ENCODE measurements at places on chromosomes 13 and 19.

DNA sequence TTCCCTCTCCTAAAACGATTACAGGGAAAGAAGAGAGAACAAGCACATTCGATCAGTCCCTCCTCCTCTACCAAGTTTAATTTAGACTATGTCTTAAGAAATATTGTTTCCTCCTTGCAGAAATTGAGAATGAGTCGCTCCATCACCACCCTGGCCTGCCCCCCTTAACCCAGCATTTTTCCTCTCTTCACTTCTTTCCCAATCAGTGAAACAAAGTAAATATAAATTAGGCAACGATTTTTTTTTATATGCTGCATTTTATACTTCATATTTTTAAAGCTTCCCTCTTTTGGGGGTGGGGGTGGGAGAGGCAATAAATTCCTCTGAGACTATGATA is 300.0 kb downstream of the SPRY2 start:
- DNase-seq: no peak

DNA sequence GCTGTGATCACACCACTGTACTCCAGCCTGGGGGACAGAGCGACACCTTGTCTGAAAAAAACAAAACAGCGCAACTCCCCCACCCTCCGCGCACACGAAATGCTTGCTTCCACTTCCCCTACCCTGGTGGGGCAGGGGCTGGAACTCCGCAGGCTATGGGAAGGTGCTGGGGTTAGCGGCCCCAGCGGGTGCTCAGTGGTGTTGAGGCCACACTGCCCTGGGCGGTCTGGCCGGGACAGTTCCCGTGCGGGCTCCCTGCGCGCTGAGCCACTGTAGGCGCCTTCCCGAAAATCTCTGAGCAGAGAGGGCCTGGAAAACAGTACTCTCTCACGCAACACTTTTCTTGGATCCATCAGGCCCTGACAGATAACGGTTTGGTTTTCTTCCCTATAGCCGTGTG is 1.1 kb upstream of the WTIP start:
- no peak for DNase-seq

- no peak for DNase-seq
Measured at GRCh38 chr13:20610006-20610405, 43.0 kb downstream of the IFT88 start.

DNA sequence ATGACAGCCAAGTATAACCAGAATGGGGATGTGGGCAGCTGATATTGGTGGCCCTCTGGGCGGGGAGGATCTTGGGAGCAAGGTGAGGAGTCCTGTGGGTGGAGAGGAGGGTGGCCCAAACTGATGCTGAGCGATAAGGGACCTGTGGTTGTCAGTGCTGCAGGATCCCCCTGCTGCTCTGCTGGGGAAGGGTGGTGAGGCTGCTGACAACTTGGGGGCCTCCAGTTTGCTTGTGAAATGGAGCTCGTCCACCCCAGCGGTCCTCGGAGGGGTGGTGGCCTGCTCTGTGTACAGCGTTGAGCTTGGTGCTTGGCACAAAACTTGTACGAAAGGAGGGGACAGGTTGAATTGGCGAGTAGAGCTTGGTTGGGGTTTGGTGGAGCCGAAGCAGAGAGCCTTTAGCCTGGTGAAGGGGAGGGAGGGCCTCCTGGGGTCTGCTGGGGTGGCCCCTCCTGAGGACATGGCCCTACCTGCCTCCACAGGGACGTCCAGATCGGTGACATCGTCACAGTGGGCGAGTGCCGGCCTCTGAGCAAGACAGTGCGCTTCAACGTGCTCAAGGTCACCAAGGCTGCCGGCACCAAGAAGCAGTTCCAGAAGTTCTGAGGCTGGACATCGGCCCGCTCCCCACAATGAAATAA is 2.9 kb downstream of the RPS11 start:
- no peak for DNase-seq

DNA sequence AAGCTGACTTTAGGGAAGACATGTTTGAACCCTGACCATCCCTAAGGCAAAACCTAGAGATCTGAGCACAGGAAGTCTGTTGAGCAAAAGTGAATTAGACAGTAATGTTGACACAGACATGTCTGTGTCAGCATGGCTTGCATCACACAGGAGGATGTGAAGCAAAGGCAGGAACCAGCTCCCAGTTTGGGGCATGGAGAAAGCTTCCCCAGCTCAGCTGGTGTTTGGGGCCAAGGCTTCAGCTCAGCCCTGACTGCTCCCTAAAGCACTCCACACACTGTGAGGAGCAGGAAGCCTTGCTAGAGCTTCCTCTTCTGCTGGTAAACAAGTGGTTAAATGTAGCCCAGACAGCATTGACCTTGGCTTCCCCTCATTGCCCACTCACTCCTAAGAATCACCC is 153.8 kb upstream of the UBL3 start:
- DNase-seq: no peak

- no peak for DNase-seq
Measured at GRCh38 chr19:39436350-39436716, 584 bp upstream of the RPS16 start.

DNA sequence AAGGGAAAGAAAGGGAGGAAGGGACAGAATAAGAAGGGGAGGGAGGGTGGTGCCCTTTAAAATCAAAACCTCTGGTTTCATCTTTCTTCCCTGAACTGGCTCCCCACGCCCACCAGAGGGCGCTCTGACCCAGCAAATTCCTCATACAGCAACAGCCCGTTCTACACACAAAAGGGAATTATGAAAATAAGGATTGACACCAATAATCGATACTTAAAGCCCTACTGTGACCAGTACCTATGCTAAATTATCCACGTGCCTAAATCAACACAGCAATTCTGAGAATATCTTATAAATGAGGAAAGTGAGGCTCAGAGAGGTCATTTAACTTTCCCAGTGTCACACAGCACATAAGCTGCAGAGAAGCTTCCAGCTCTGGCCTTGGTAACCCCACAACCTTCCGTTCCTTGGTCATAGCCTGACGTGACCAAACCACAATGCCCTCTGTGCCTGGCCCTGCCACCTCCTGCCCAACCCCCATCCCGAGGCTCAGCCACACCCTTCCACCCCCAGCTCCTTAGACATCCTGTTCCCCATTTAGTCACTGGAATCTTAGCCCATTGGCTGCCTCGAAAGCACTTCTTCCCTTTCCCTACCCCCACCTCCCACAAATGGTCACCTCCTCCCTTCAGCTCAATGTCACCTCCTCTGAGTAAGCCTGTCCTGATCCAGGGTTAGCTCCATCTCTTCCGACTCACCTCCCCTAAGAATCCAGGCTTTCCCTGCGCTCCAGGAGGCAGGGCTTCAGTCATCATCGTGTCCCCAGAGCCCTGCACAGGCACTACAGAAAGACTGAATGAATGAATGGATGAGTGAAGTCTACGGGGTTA is 34.2 kb upstream of the PNMA8B start:
- DNase-seq: no peak

GRCh38 chr13:95260031-95260525 is 41.2 kb downstream of the ABCC4 start:
- DNase-seq: no peak

DNA sequence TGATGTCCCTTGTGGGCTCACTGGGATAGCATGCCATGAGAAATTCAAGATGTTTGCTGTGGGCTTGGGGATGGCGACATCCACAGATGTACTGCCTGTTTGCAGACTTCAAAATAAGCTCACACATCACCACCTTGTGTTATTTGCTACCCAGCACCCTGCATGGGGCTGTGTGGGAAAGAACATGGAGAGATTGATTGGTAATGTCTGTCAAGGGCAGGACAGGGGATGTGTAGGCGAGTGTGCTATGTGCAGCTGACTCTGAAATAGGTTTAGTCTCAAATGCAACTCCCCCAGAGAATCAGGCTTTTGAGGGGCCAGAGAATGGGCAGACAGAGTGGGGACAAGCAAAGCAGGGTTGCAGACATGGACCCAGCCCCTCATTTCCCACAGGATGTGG is 24.7 kb downstream of the PNPLA6 start:
- DNase-seq: no peak

DNA sequence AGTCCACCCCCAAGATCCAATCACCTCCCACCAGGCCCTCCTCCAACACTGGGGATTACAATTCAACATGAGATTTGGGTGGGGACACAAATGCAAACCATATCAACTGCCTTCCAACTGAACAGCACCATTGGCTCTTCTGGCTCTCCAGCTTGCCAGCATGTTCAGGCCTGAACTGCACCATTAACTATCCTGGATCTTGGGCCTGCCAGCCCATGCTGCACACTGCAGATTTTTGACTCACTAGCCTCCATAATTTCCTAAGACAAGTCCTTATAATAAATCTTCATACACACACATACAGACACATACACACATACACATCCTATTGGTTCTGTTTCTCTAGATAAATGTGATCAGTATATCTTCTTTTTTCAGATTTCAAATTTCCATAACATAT is 737.1 kb upstream of the SPRY2 start:
- DNase-seq: no peak

- no peak for DNase-seq
Measured at GRCh38 chr13:111907341-111907880, 159.5 kb upstream of the SOX1 start.

GRCh38 chr19:29120466-29120865 is 92.5 kb downstream of the UQCRFS1 start:
- no peak for DNase-seq

DNA sequence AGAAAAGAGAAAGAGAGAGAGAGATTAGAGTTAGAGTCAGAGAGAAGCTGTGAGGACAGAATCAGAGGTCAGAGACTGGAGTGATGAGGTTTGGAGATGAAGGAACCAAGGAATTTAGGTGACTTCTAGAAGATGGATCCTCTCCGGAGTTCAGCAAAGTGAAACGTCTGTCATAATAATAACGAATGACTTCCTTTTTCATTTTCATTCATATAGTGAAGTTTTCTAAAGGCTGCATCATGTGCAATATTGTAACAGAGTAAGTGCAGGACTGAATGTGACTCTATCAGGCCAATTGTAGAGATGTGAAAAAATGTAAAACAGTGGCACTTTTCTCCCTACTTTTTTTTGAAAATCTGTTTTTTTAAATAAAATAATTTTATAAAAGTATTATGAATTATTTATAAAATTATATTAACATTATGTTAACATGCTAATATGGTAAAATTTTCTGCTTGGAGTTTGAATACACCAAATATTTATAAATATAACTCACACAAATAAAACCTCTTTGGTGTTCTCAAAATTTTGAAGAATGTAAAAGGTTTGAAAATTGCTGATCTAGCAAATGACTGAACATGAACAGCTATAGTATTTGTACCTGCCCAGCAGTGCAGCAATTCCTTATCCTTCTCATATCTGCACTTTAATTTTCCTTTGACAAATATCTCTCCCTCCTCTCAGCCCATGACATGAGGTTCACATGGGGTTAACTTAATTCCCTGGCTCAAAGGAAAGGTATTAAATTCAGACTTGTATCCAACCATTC is 4.2 kb upstream of the TNFSF11 start:
- no peak for DNase-seq

GRCh38 chr19:58474997-58475713 is 997 bp upstream of the ZNF446 start:
- DNase-seq: no peak

- no peak for DNase-seq
Measured at GRCh38 chr19:13849991-13850909, 26.7 kb upstream of the NANOS3 start.

DNA sequence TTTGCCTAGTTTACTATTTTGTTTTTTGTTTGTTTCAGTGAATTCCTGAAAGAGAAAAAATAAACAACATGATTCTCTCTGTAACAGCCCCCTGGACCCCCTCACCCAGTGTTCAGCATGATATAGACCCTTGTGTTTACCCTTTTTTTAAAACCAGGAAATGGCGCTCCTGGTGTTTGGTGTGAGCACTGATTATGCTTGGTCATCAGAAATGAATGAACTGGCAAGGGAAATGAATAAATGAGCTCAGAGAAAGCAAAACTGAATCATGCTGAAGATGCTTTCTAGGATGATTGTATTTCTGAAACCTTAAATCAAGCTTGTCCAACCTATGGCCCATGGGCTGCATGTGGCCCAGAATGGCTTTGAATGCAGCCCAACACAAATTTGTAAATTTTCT is 22.1 kb downstream of the WASF3 start:
- DNase-seq: no peak

GRCh38 chr13:47794963-47795362 is 206.1 kb downstream of the SUCLA2 start:
- DNase-seq: no peak

DNA sequence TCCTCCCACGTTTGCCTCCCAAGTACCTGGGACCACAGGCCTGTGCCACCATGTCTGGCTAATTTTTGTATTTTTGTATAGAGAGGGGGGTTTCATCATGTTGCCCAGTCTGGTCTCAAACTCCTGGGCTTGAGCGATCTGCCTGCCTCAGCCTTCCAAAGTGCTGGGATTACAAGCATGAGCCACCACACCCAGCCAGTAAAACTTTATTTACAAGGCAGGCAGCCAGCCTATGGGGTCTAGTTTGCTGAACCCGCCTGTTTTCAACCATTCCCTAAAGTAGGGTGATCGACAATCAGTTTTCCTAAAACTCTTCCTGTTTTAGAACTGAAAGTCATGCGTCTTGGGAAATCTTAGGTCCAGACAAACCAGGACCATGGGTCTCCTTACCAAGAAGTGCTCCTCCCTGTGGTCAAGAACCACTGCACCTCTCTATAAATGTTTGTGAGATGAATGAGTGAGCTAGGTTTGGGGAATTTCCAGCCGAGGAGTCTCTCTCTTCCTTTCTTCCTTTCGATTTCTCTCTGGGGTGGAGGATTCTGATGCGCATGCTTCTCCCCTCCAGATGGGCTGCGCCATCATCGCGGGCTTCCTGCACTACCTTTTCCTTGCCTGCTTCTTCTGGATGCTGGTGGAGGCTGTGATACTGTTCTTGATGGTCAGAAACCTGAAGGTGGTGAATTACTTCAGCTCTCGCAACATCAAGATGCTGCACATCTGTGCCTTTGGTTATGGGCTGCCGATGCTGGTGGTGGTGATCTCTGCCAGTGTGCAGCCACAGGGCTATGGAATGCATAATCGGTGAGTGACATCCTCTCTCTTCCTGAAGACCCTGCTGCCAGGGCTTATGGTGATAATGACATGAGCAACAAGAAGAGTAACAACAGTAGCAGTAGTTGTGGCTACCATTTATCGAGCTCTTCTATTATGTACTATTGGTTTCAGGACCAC is 38.7 kb downstream of the ADGRE1 start:
- DNase-seq: no peak

- no peak for DNase-seq
Measured at GRCh38 chr19:30602661-30603350, 230.6 kb downstream of the ZNF536 start.

- DNase-seq: no peak
Measured at GRCh38 chr13:42354241-42355091, 82.5 kb downstream of the AKAP11 start.

GRCh38 chr13:106275446-106276032 is 259.9 kb downstream of the EFNB2 start:
- DNase-seq: no peak

DNA sequence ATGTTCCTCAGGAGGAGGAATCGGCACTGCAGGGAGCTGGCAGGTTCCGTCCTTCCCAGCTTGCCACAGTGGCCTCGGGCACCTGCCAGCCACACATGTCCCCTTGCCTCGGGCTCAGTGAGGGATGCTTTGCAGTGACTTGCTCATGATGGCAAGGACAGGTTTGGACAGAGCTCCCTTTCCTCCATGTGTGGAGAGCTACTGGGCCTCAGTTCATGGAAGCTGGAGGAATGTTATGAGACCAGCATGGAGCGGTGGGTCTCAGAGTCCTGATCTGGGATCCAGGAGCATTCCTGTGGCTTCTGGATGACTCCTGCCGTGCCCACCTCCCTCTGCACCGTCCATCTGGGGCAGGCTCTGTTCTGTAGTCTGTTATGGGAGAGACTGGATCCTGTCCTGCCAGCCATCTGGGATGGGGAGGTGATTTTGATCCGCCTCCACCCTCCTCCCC is 59.2 kb downstream of the SIPA1L3 start:
- DNase-seq: no peak
